ENCODE measurements at places on chromosomes 3 and 15.

DNA sequence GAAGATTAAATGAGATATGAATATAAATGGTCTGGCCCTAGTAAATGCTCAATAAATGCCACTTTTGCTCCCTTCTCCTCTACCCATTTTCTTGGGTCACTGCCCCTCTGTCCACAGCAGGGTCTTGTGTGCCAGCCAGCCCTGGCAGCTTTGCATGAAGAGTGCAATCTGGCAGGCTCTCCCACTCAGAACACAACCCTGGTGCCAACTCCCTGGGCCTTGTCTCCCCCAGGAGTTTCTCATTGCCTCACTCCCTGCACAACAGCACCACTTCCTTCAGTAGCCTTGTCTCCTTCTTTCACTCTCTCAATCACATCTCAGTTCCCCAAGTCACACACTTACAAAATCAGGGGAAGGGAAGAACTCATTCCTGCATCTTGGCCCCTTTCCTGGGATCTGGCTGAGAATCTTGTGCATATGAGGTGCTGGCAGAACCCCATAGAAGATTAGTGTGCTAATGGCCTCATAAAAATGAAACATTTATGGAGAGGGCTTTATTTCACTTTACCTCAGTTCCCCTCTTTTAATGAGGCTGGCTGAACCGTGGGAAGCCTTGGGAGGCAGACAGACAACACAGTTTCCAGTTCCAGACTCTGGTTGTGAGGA, 445.9 kb upstream of the PROK2 start:
- DNase-seq: no peak

DNA sequence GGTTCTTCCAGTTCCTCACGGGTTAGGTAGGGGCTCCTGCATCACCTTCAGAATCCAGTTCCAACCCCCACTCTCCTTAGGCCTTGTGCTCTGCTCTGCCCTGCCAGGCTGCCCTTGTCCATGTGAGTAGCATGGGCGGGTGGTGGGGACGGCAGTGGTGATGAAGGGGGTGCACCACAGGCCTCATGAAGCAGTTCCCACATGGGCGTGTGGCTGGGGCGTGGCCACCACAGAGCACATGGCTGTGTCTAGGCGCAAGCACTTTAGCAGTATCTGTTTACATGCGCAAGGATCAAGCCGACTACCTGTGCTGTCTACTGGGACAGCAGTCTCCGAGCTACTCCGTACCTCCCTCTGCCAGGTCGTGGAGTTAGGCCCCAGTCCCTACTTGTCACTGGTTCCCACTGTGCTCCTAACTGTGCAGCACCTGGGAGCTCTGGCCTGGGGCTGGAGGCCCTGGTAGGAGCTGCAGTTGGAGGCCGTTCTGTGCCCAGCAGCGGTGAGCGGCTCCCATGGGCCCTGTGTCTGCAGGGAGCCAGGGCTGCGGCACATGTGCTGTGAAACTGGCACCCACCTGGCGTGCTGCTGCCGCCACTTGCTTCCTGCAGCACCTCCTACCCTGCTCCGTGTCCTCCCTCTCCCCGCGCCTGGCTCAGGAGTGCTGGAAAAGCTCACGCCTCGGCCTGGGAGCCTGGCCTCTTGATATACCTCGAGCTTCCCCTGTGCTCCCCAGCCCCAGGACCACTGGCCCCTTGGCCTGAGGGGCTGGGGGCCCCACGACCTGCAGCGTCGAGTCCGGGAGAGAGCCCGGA, 53.5 kb downstream of the PLXNA1 start:
- DNase-seq: no peak

GRCh38 chr3:65005486-65005885, 317.7 kb upstream of the ADAMTS9 start:
- DNase-seq: no peak

DNA sequence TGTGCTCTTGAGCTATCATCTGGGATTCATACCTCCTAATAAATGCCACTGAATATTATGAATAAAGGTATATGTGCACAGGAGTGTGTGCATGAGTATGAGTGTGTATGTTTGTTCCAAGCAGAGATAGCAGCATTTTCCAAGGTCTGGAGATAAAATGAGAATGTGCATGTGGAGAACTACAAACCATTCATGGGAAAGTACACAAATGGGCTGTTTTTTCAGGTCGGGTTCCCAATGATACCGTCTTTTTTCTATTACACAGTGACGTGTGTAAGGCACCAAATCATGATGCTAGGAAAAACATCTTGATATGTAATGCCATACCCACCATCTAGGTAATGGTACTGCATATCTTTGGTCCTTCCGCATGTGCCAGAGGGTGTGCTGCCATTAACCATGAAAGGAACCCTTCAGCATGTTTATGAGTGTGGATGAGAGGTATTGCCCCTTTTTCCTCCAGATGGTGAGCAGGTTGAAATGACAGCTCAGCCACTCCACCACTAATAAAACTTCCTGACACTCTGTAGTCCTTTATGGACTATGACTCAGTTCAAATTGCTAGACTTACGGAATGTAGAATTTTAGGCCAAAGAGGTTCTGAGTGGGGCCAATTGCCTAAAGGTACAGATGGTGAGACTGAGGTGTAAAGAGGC, 36.4 kb upstream of the COPB2 start:
- no peak for DNase-seq

DNA sequence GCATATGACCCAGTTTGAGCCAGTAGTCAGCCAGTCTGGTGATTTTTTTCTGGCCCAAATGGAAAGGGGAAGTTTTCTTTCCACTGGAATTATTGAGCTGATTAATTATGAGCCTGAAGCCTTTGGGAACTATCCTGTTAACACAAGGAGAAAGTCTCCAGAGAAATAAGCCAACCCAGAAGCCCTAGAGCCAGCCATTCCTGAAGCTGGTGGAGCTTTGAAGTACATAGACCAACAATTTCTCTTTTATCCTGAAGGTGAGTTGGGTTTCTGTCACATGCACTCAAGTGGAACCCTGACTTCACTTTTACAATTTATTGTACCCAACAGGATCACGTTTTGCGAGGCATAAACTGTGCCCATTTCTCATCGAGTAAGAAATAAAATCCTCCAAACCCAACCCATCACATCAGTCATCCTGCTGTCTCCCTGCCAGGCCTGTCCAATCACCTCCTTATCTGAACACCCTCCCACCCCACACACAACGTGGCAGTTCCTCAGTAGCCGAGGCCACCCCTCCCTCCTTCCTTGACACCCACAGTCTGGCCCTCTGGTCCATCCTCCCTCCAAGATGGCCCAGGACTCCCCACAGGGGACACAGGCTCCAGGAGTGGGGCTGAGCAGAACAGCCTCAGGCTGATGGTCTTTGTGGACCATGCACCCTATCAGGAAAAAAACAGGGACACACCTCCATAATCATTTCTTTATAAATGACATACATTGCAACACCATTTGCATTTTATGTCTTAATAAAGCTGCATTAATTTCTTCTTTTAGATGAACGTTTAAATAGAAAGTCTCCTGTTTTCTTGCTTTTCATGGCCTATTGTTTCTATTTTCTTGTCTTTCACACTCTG, 55.7 kb upstream of the GATA2 start:
- no peak for DNase-seq

GRCh38 chr3:176814285-176814684, 383.0 kb downstream of the TBL1XR1 start:
- DNase-seq: peak; percentile 73

DNA sequence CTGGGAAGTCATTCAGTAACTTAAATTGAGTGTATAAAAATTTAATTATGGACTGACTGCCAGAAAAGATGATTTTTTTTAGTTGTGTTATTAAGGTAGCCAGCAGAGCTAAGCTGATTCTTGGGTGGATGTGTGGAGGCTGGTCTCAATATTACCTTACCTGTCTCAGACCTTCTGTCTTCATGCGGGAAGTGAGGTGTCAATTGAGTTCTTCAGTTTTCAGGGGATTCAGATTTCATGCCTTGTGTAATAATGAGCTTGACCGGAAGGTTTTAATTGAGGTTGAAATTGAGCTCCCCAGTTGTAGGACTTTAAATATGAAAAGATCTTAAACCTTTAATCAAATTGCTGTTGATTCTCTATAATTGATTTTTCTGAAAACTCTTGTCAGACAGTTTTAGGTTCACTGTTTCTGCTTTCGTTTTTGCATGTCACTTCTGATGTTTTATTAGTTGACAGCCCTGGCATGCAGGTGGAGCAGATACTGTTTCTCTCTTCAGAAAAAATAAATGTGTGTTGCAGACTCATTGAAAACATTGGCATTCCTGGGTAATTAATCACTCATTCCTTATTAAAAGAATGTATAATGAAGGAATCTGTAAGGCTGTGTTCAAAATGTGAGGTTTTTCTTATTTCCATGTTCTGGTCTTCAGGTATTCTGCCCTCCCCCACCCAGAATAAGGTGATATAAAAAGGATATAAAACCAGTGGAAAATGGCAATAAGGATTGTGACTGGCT, 54.5 kb downstream of the PSMD6 start:
- no peak for DNase-seq

GRCh38 chr3:171781711-171782127, 28.6 kb downstream of the PLD1 start:
- DNase-seq: no peak

GRCh38 chr15:77001966-77002365, 7.0 kb downstream of the PSTPIP1 start:
- DNase-seq: no peak

DNA sequence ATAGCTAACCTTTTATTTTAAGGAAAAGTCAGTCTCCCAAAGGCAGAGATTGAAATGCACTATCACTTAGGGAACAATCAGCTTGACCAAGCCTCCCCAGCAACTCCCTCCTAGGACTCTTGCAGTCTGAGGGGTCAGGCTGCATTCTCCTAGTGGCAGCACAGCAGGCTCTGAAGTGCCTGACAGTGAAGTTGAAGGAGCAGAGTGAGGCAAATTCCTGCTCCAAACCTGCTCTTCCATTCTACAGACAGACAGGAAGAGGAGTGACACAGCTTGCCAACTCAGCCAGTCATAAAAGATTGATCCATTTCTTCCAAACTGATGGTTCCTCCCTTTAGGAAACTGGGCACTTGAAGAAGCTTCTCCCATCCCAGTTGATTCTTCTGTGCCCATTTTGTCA, 43.9 kb upstream of the SMAD3 start:
- no peak for DNase-seq

- no peak for DNase-seq
These were observed 29.5 kb downstream of the RAD54L2 start for GRCh38 chr3:51568036-51568435.

- no peak for DNase-seq
These were observed 149.3 kb downstream of the PEX5L start for GRCh38 chr3:179887295-179887943.

DNA sequence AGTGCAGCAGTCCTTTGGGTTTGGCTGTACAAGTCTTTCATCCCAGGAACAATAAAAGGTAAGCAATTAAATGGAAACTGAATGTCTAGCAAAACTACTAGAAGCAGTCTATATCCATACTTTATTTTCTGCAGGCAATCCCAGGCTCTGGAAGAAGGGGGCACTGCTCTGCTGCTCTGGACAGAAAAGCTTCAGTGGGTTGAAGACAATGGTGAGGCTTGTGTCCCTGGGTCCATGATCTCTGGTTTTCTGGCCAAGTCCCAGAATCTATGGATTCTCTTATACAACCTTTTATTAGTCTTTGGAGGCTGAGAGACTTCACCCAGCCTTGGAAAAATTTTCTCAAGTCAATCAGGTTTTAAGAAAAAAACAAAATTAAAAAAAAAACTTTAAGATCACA, 35.6 kb downstream of the SCAP start:
- DNase-seq: no peak

DNA sequence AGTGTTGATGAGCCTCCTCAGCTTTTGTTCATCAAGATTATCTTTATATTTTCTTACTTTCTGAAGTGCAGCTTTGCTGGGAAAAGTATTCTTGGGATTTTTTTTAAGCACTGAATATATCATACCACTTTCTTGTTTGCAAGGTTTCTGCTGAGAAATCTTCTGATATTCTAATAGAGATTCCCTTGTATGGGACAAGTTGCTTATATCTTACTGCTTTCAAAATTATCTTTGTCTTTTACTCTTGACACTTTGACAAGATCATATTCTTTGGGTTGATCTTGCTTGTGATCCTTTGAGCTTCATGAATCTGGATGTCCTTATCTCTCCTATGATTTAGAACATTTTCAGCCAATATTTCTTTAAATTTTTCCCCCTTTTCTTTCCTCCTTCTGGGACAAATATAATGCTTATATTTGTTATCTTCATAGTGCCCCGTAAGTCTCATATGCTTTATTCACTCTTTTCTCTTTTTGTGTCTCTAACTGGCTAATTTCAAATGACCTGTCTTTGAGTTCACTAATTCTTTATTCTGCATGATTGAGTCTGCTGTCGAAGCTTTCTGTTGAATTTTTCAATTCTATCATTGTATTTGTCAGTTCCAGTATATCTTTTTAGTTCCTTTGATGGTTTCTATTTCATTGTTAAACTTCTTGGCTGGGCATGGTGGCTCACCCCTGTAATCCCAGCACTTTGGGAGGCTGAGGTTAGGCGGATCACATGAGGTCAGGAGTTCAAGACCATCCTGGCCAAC, 211.4 kb upstream of the MANF start:
- no peak for DNase-seq

DNA sequence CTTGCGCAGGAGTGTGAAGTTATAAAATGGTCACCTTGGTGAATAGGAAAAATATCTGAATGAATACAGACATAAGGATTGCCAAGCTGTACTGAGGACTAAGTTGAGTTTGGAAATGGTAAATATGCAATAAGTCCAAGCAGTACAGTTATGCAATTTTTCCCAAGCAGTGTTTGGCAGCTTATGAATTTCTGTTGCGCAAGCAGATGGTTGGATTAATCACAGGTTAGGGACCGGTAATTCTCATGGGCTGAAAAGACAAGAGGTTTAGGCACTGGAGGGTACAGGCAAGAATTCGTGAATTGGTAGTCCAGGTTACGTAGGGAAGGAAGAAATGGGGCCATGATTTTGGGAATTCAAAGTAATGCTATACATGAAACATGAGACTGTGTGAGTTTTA, 210.3 kb downstream of the RAP2B start:
- peak; percentile 9 for DNase-seq

- no peak for DNase-seq
These were observed 182.7 kb downstream of the CNTN6 start for GRCh38 chr3:1275495-1275894.

DNA sequence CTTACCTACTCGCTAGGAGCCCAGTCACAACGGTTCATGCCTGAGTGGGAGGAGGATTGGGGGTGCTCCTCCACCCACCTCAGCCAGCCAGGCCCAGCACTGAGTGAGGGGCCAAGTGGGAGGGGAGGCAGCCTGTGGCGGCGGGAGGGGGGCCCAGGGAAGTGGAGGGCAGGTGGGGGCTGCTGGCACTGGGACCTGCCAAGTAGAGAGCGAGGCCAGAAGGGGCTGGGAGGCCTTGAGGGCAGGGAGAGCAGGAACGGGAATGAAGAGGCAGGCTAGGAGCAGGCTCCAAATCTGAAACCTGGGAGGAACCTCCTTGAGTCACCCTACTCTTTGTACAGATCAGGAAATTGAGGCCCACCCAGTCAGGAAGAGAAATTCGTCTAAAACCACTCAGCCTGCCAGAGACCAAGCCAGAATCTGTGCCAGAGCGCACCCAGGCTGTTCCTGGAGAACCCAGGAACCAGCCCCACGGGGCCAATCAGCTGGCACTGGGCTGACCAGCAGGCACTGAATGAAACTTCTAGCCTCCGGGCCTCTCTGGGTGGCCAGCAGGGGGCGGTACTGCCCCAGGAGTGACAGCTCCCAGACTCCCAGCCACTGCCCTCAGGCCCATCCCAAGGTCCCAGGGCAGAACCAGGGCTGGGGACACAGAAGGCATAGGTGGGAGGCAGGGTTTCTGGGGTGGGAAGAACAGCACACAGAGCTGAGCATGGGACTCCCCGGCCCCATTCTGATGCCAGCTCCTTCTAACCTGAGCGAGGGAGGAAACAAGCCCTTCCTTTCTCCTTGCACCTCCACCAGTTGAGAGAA, 14.8 kb upstream of the CYP11A1 start:
- DNase-seq: peak; percentile 82

GRCh38 chr3:463252-464192, 267.0 kb downstream of the CHL1 start:
- DNase-seq: no peak

All from muscle of arm (tissue), 14 donors.